SJSA1 (cell line): ENCODE measurements at places on chromosomes 13 and 19.

DNA sequence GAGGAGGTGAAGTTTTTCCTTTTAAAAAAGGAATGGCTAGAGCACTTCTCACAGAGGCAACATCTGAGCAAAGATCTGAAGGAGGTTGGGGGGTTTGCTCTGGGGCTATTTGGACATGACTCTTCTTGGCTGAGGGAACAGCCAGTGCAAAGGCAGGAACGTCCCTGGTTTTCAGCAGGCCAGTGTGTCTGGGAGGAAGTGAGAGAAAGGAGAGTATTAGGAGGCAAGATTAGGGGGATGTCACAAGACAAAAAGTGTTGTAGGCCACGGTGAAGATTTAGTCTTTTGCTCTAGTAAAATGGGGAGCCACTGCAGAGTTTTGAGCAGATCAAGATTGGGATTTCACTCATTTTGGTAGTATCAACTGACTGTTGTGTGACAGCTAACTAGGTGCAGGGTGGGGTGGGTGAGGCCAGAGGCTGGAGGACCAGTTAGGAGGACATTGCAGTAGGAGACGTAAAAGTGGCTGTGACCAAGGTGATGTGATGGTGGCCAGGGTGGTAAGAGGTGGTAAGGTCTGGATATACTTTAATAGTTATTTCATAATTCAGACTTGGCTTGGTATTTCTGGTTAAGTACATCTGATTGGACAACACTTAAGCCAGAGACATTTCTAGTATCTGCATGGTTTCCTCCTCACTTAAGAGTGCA, 40.6 kb downstream of the WDFY2 start:
- H3K27me3 ChIP-seq = no peaks in the 10 kb centered on the region
- H3K27ac ChIP-seq = no peak overlapping the region
- H3K4me3 ChIP-seq = no peak overlapping the region
- peaks cover 5% of the 10 kb centered on the region for H3K36me3 ChIP-seq

- H3K27ac ChIP-seq = no peak overlapping the region
- no peaks in the 10 kb centered on the region for H3K4me1 ChIP-seq
- no peak for DNase-seq
- H3K36me3 ChIP-seq = no peaks in the 10 kb centered on the region
These were observed 414.8 kb upstream of the PCDH20 start for GRCh38 chr13:61830475-61830874.

DNA sequence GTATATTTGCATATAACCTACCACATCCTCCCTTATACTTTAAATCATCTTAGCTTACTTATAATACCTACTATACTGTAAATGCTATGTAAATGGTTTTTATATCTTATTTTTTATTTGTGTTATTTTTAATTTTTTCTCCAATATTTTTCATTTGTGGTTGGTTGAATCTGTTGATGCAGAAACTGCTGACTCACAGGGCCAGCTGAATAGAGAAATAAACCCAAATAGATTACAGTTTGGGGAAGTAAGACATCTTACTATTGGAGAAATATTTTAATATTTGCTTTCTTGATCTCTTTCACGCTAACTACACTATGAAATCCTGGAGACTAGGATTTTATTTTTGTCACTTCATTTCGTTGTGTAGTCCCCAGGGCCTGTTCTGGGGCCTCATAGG, 7.1 kb downstream of the SMAD9 start:
- H3K4me1 ChIP-seq = peaks cover 36% of the 10 kb centered on the region
- H3K4me3 ChIP-seq = no peak overlapping the region
- no peak overlapping the region for H3K27ac ChIP-seq
- no peak for DNase-seq

- H3K4me1 ChIP-seq = no peaks in the 10 kb centered on the region
- peaks cover 9% of the 10 kb centered on the region for H3K27me3 ChIP-seq
- H3K27ac ChIP-seq = no peak overlapping the region
- no peaks in the 10 kb centered on the region for H3K36me3 ChIP-seq
- no peak overlapping the region for H3K4me3 ChIP-seq
These were observed 5.8 kb downstream of the LSR start for GRCh38 chr19:35254341-35255297.

DNA sequence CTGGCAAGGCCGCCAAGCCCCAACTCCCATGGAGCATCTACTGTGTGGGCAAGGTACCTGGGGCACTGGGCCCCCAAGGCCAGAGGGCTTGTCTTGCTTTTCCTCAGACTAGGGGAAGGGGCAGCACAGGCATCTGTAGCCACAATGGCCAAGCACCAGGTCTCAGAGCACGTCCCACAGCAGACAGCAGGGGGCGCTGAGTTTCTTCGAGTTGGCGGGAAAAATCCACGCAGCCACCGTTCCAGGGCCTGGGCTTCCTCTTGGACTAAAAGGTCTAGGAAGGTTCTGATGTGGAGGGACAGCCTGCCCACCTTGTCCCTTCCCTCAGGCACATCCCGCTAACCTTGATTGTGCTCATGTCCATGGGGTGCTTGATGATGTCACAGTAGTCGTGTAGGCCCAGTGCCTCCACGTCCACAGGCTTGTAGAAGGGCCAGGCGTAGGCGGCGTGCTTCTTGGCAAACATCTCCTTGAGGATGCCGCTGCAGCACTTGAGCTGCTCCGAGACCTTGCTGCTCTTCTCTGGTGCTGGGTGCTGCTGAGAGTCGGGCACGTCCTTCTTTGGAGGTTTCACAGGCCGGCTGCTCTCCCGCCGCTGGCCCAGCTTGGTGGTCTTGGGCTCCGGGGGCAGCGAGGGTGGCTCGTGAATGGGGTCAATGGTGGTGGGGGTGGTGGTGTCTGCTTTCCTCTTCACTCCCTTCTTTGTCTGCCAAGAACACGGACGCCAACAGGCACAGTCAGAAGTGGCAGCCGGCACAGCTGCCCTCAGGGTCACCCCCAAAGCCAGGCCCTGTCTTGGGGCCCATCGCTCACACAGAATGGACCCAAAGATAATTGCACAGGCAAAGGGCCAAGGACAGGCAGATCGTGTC, 32.0 kb upstream of the EPHX3 start:
- peaks cover 96% of the 10 kb centered on the region for H3K36me3 ChIP-seq
- no peak overlapping the region for H3K4me3 ChIP-seq
- no peak overlapping the region for H3K27ac ChIP-seq
- H3K4me1 ChIP-seq = peaks cover 26% of the 10 kb centered on the region

DNA sequence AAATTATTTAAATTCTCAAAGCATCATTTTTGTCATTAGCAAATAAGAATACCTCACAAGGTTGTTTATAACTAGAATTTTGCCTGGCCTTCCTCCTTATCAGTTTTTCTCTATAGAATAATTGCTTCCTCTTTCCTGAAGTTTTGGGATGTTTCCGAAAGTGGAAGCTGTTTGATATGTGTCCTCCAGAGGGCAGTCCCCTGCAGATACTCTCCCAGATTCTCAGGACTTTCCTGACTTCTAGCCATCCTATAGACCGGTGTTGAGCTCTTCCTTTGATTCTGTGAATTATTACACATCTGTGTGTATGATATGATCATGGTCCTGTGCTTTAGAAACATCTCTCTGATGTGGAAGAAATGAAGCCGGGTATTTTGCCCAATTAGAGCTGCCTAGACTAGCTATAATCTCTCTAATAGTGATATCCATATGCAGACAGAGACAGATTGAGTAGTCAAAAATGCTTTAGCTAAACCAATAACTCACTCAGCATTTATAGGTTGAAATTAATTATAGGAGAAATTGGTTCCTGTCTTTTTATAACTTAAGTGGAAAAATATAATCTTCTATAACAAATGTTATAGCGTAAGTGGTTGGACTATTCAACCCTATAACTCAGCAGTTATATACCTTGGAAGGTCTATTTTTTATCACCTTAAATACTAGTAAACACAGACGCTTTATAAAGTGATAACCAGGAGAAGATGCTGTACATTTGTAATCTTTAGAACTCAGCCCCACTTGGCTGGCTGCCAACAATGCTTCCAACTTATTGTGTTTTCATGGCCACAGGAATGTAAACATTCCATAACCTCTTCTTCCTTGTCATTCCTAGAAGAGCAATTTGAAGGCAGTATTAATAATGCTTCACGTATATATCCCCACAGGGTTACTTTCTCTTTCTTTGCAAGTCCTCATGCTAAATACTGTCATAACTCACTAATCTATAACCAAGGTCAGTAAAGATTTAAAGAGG, 201.0 kb upstream of the RXFP2 start:
- peak; percentile 18 for DNase-seq
- no peaks in the 10 kb centered on the region for H3K27me3 ChIP-seq

GRCh38 chr13:69300131-69300530, 807.5 kb upstream of the ATXN8OS start:
- no peaks in the 10 kb centered on the region for H3K4me1 ChIP-seq
- no peak for DNase-seq
- no peaks in the 10 kb centered on the region for H3K27me3 ChIP-seq
- H3K27ac ChIP-seq = no peak overlapping the region
- H3K4me3 ChIP-seq = no peak overlapping the region

- H3K4me1 ChIP-seq = no peaks in the 10 kb centered on the region
- no peak overlapping the region for H3K4me3 ChIP-seq
- H3K27me3 ChIP-seq = no peaks in the 10 kb centered on the region
- no peak overlapping the region for H3K27ac ChIP-seq
- H3K36me3 ChIP-seq = no peaks in the 10 kb centered on the region
These were observed 22.7 kb downstream of the HPN start for GRCh38 chr19:35063940-35064818.

DNA sequence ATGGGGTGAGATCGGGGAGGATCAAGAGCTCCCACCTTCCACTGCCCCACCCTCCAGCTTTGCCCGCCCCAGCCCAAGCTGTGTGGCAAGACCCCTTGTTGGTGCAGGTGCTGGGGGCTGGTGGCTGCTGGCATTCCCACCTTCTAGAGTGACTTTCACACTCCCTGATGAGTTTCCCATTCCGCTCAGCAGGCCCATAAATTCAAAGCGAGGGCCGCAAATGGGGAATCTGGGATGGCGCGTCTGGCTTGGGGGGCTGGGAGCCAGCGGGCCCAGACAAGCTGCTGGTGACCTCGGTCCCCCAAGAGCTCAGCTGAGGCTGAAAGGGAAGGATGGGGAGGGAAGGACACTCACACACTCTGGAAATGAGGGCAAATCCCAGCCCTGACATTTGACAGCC, 110.3 kb downstream of the GADD45B start:
- no peak overlapping the region for H3K4me3 ChIP-seq
- H3K27me3 ChIP-seq = no peaks in the 10 kb centered on the region
- no peaks in the 10 kb centered on the region for H3K36me3 ChIP-seq
- peaks cover 6% of the 10 kb centered on the region; the same call in 1 of the 2 replicates for H3K4me1 ChIP-seq

GRCh38 chr19:15161028-15161984, 39.5 kb downstream of the NOTCH3 start:
- DNase-seq = peak; percentile 37
- H3K27ac ChIP-seq = no peak overlapping the region
- no peaks in the 10 kb centered on the region for H3K4me1 ChIP-seq
- H3K36me3 ChIP-seq = peaks cover 33% of the 10 kb centered on the region
- no peaks in the 10 kb centered on the region for H3K27me3 ChIP-seq

- peaks cover 12% of the 10 kb centered on the region; the same call in 1 of the 2 replicates for H3K4me1 ChIP-seq
- no peaks in the 10 kb centered on the region for H3K27me3 ChIP-seq
- peak within 1 kb of the TSS; percentile 53 for H3K4me3 ChIP-seq
- H3K27ac ChIP-seq = peak within 1 kb of the TSS; percentile 58
- no peaks in the 10 kb centered on the region; the same call in 1 of the 2 replicates for H3K36me3 ChIP-seq
These were observed at the start of gene PBX4 for GRCh38 chr19:19618219-19619051. Gene PBX4 (minus strand): TSS chr19:19618687. CDS start chr19:19618629, 58 bp downstream.

- no peaks in the 10 kb centered on the region for H3K36me3 ChIP-seq
- H3K4me1 ChIP-seq = no peaks in the 10 kb centered on the region
- no peak overlapping the region for H3K27ac ChIP-seq
- DNase-seq = no peak
- no peaks in the 10 kb centered on the region for H3K27me3 ChIP-seq
- H3K4me3 ChIP-seq = no peak overlapping the region
These were observed 20.3 kb downstream of the ACTL9 start for GRCh38 chr19:8678244-8678807.

DNA sequence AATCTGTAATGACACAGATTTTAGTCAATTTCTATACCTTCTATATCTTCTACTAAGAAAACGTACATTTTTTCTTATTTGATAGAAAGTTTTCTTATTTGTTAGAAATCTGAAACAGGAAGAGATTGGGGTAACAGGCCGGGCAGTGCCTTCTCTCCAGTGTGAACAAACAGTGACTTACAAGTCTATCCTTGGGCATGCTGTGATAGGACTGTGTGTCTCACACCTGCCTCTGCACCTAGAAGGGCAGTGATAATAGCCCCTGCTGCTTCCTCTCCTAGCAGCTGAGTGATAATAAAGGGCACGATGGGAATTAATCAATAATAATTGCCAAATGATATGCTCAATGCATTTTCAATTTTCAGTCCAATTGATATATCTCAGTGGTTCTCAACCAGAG, 1.4 kb downstream of the TMEM272 start:
- H3K4me3 ChIP-seq = no peak overlapping the region
- no peaks in the 10 kb centered on the region for H3K36me3 ChIP-seq
- H3K27ac ChIP-seq = no peak overlapping the region
- H3K27me3 ChIP-seq = no peaks in the 10 kb centered on the region

DNA sequence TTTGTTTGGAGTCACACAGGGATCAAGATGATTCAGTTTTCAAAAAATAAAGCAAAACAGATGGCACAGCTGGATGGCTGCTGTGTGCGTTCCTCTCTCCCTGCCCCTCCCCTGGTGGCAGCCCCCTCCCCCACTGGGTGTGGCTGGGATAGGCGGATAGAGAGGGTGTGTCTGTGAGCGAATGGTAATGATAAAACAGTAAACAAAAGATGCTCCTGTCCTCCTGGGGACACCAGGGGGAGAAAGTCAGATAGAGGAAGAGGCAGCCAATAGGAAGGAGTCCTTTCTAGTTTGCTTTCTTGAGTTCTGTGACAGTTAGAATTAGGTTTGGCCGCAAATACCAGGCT, 6.5 kb downstream of the TMEM255B start:
- H3K4me3 ChIP-seq = no peak overlapping the region
- no peak for DNase-seq
- no peak overlapping the region for H3K27ac ChIP-seq
- H3K4me1 ChIP-seq = no peaks in the 10 kb centered on the region

GRCh38 chr13:78657699-78658629, 991 bp downstream of the OBI1 start:
- peak overlapping the region; percentile 55 for H3K27ac ChIP-seq
- 0 out of 2 replicates have a peak, but pooled peaks cover 4% of the 10 kb centered on the region for H3K27me3 ChIP-seq
- DNase-seq = no peak
- peaks cover 9% of the 10 kb centered on the region; the same call in 1 of the 2 replicates for H3K36me3 ChIP-seq
- H3K4me3 ChIP-seq = peak overlapping the region; percentile 78
- H3K4me1 ChIP-seq = 0 out of 2 replicates have a peak, but pooled peaks cover 9% of the 10 kb centered on the region

- H3K4me3 ChIP-seq = peak overlapping the region; percentile 67
- H3K36me3 ChIP-seq = peaks cover 37% of the 10 kb centered on the region
- H3K27me3 ChIP-seq = no peaks in the 10 kb centered on the region
- H3K27ac ChIP-seq = peak overlapping the region; percentile 46; the same call in 1 of the 2 replicates
- H3K4me1 ChIP-seq = peaks cover 42% of the 10 kb centered on the region
These were observed 433 bp downstream of the SIX5 start for GRCh38 chr19:45768655-45768983.

DNA sequence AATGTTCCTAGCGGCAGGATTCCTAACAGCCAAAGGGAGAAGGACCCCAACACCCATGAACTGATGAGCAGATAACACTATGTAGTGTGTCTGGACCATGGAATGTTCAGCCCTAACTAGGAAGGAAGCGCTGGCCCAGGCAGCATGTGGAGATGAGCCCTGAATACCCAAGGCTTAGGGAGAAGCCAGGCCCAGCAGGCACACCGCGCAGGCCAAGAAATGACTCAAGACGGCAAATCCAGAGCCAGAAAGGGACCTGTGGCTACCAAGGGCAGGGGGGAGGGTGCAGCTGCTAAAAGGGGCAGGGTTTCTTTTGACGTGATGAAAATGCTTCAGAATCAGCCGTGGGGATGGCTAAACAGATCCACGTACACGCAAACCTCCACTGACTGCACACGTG, 20.7 kb upstream of the TINCR start:
- peaks cover 78% of the 10 kb centered on the region for H3K36me3 ChIP-seq
- H3K4me1 ChIP-seq = no peaks in the 10 kb centered on the region
- DNase-seq = no peak
- H3K27ac ChIP-seq = no peak overlapping the region
- H3K4me3 ChIP-seq = no peak overlapping the region
- H3K27me3 ChIP-seq = no peaks in the 10 kb centered on the region

GRCh38 chr19:42450314-42450934, 7.7 kb upstream of the CXCL17 start:
- no peaks in the 10 kb centered on the region for H3K4me1 ChIP-seq
- peaks cover 16% of the 10 kb centered on the region for H3K27me3 ChIP-seq
- H3K36me3 ChIP-seq = no peaks in the 10 kb centered on the region
